ENCODE measurements at places on chromosomes 7 and 10.

DNA sequence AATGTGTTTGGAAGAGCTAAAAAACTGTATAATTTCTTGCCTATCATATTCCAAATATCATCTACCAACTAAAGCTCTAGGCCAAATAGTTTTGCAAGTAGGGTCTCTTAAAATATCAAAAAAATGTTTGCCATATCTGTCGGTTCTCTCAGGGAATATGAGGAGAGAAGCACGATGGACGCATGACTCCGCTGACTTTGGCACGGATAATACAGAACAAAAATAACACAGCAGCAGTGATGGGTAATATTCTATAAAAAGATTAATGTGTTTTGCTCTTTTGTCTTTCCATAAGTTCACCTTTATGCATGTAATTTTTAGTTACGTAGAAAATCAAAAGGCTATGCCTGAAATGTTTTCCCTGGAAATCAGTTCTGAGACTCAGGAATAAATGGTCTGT lies 919 bp upstream of the IDI2 start:
- DNase-seq, result no peak

DNA sequence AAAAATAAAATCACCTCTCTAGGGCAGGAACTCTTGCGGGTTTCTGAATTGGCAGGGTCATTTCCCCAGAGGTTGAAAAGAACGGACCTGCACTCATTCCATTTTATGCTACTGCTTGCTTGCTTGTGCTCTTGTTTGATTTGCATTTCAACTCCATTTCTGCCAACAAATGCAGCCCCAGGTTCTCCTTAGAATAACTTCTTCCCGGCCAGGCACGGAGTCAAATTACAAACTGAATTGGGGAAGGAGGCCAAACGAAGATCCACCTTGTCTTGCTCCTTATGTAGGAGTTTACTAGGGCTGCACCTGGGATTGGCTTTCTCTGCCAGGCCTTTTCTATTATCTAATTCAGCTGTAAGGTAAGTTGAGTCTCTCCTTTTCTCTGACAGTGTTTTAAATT lies 79.6 kb downstream of the HGF start:
- no peak for DNase-seq

DNA sequence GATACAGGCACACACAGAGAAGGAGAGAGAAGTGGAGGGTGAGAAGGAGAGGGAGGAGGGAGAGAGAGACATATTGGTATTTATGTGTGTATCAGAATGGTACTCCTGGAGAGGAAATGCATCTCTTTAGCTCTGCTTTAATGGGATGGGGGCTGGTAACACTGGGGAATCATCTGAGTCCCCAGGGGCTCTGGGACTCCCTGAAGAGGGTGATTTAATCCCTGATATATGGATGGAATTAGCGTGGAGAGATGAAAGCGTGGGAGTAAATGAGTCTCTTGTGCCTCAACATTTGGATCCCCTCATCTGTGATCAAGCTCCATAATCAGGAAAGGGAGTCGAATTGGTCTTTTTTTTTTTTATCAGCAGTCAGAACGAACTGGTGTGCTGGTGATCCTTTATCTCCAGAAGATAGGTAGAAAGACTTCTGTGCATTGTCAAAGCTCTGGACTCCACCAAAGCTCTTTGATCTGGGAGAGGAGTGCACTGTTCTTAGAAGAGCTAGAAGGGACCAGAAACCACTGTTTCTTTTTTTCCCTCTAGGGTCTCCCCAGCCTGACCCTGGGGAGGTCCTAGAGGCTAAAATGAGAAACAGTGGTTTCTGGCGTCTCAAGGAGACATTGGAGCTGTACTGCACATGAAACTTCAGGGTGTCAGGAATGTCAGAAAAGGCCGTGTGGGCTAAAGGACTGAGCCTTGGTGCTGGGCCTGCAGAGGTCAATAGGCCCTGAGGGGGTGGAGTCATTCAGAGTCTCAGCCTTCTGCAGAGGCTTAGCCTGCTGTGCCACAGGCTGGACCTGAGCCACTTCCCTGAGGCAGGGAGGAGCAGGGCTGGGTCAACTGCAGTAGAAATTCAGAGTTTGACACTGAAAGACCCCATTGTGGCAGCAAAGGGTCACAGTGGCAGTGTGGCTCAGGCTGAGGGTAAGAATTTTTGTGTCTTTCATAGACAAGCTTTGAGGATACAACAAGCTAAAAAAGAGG lies 234.4 kb upstream of the SLC26A5 start:
- no peak for DNase-seq

GRCh38 chr7:47351233-47352154 lies 230.4 kb downstream of the TNS3 start:
- DNase-seq, result no peak

DNA sequence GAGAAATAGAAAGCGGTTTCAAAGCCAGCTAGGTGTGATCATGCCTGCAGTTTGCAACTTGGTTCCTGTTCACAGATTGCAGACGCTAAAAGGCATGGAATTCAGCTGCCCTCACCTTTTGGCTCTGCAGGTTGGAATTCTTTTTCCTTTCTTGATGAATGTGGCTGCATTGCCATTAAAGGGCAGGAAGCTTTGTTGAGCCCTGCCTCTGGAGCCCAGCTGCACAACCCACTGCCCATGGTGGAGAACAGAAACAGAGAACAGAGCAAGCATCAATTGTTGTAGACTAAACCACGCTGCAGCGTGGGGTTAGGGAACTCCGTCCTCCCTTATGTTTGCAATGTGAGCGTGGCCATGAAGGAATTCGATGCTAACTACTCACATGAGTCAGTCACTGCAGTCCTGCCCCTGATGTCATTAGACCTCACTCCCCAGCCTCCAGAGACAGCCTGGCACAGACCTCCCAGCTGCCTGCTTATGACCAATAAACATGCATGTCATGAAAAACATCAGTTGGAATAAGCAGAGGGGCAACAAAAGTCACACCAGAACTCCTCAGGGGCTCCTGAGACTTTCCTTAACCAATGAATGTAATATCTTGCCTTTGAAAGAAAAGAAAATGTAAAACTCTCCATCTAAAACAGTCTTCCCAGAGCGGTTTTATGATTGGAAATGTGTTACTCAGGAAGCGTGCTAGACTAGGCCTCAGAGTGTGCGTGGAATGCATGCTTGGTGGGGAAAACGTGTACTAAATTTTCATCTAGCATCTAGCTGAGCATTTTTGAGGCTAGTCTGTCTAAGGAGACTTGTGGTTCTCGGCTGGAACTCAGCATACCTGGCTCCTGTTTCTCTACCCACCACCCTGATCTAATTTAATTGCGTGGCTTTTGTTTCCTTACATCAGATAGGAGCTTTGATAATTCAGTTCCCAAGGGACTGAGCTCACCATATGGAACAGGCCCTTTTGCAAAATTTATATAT lies 232.2 kb downstream of the KIAA1217 start:
- DNase-seq, result no peak

GRCh38 chr10:77964811-77965210 lies 38.3 kb upstream of the DLG5 start:
- DNase-seq, result no peak

DNA sequence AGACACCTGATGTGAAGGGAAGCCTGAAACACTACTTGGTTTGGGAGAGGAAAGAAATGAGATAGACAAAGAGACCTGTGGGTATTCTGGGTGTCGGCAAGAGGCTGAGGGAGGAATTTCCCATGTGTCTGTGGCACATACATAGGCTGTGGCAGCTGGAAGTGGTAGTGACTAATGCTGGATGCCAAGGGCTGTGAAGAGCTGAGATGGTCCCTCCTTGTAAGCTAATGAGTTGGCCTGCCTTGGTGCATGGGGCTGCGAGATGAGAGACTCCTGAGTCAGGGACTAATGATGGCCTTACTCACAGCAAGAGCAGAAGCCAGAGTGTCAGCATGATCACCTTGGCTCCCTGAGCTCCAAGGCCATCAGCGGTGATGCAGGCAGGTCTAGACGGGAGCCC lies 119.0 kb upstream of the EEPD1 start:
- no peak for DNase-seq

DNA sequence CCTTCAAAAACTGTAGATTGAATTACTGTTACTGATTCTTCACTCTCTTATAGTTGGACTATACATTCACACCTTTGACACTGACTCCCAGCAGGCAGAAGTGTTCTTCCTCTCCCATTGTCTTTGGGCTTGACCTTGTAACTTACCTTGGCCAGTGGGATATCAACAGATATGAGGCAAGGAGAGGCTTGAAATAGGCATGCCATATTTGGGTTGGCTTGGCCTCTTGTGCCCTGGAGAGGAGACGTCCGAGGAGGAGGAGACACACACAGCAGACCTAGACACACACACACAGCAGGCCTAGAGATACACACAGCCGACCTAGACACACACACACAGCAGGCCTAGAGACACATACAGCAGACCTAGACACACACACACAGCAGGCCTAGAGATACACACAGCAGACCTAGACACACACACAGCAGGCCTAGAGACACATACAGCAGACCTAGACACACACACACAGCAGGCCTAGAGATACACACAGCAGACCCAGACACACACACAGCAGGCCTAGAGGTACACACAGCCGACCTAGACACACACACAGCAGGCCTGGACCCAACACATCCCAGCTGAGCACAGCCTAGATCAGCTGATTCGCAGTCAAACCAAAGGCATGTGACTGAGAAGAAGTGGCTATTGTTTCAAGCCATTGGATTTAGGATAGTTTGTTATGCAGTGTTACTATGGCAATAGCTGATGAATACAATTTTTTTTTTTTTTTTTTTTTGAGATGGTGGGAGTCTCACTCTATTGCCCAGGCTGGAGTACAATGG lies 12.5 kb upstream of the GNA12 start:
- DNase-seq, result no peak

DNA sequence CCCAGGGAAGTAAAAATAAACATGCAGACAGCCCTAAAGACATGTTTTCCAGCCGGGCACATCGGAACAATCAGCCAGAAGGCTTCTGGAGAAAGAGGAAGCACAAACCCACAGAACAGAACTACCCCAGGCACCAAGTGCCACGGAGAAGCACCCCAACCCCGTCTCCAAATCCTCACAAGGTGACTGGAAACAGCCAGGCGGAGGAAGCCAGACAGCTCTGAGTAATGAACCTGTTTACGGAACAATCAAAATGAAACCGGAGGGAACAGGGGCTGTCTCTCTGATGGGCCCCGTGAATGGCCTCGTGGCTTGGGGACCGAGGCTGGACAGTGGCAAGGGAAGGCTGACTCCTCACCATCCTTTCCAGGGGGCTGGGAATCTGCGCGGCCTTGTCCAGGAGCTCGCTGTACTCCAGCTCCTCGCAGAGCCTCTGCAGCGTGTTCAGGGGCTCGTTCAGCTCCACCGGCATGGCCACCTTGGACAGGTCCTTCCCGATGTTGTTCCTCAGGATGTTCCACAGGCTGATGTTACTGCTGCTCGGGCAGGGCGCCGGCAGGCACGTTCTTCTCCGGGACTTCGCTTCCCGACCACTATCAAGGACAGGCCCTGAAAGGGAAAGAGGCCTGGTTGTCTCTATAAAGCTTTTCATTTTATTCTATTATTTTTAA lies 77.0 kb upstream of the GSDME start:
- no peak for DNase-seq

DNA sequence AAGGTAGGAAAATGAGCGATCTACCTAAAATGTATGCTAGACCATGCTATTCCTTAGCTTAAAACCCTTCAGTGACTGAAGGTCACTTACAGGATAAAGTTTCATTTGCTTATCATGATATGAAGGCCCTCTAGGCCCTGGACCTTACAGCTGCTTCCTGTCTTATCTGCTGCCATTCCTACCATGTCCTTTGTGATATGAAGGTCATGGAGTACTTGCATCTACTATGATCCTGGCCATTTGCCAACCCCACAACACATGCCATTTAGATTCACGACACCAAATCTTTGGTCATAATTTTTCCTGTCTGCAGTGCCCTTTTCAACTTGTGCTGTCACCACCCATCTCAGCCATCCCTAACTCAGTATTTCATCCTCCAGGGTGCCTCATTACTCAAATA lies 181.8 kb upstream of the MDFIC start:
- DNase-seq, result no peak

DNA sequence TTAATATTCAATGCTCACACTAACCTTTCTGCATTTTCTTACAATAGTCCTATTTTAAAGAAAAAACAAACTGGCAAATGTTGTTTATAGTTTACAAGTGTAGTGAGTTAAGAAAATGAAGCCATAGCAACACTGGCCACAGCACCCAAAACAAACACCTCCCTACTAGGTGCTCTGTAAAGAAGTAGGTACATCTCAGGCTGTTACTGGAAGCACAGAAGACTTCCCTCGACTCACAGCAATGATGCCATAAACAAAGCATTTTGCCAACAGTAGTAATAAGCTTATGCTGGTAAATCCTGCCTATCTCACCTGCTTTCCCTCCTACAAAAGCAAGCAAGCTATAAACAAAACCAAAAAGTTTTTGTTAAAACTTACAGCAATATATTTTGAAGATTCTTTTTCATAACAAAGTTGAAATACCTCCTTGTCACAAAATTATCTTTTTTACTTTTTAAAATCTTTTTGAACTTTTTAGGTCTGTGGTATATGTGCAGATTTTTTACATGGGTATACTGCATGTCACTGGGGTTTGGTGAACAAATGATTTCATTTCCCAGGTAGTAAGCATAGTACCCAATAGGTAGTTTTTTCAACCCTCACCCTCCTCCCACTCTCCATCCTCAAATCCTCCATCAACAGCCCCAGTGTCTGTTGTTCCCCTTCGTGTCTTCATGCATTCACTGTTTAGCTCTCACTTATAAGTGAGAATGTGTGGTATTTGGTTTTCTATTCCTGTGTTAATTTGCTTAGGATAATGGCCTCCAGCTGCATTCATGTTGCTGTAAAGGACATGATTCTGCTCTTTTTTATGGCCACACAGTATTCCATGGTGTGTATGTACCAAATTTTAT lies 28.4 kb downstream of the COA1 start:
- DNase-seq, result no peak

DNA sequence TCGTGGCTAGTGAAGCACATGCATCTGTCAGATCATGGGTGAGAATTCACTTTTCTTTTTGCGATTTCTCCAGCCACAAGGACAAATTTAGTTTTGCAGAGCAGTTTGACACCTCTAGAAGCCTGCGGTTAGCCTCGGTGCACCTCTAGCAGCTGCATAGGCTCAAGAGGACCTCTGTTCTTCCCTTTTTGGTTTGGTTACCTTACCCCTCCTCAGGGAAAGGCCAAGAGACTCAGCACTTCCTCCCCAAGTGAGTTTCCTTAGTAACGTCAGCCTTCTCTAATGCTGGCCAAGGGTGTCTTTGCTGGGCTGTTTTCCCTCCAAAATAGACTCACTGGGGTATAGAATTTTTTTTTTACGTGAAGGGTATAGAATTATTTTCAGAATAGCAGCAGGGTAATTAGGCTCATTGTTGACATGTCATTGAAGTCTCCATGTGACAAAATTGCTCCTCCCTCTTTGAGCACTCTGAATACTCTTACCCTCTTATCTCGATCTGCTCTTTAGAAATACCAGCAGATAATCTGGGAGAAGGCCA lies 97.8 kb downstream of the AUTS2 start:
- DNase-seq, result no peak

DNA sequence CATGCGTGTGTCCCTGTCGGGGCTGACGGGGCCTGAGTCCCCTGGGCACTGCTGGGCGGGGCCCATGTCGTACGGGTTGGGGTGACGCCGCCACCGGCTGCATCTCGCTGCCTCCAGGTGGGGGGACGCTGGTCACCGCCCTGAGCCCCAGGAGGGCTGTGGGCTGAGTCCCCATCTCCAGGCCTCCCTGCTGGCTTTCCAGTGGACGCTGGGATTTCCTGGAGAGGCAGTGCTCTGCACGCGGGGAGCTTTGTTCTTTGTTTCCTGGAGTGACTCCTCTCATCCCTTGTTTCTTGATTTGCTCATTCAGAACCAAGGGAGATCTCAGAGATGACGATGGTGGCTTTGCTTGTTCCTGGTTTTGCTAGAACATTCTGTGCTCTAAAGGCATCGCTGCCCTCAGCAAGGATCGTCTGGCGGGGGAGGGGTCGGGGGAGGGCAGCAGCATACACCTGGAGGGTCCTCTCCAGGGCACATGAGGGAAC lies 21.0 kb downstream of the PWWP2B start:
- DNase-seq, result no peak

- DNase-seq, result no peak
Measured at GRCh38 chr7:147833557-147833956, 757.0 kb upstream of the C7orf33 start.
